ENCODE measurements at places on chromosomes 13 and 19. TPM values are rescaled to one million over a fixed set of nuclear protein-coding genes. Genes with fewer than 3 reads are reported as not detected.

Gene KANK3
- total RNA-seq = 13.3 TPM

Gene ZNF554
- total RNA-seq = 6.5 TPM

Gene APOC1
- total RNA-seq = 10.0 TPM

Gene NFKBIB
- 20.6 TPM for total RNA-seq

Gene SEMA6B
- 8.9 TPM for total RNA-seq

Gene C5AR1
- 6.3 TPM for total RNA-seq

Gene TYROBP
- 52.6 TPM for total RNA-seq

Gene IGFL3
- not detected for total RNA-seq

Gene SLC25A42
- 13.4 TPM for total RNA-seq

Gene IGLON5
- total RNA-seq = not detected

Gene ZNF20
- total RNA-seq = 2.0 TPM

Gene NFIC
- total RNA-seq = 199 TPM

Gene DCLK1
- total RNA-seq = 19.8 TPM

DNA sequence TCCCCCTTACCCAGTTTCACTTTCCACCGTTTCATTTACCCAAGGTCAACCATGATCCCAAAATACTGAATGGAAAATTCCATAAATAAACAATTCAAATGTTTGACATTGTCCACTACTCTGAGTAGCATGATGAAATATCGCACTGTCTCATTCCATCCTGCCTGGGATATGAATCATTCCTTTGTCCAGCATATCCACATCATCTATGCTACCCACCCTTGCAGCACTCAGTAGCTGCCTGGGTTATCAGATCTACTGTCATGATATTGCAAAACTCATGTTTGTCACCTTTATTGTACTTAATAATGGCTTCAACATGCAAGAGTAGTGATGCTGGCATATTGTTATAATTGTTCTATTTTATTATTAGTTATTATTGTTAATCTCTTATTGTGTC lies 263.9 kb upstream of the NBEA start:
- no peak for DNase-seq

DNA sequence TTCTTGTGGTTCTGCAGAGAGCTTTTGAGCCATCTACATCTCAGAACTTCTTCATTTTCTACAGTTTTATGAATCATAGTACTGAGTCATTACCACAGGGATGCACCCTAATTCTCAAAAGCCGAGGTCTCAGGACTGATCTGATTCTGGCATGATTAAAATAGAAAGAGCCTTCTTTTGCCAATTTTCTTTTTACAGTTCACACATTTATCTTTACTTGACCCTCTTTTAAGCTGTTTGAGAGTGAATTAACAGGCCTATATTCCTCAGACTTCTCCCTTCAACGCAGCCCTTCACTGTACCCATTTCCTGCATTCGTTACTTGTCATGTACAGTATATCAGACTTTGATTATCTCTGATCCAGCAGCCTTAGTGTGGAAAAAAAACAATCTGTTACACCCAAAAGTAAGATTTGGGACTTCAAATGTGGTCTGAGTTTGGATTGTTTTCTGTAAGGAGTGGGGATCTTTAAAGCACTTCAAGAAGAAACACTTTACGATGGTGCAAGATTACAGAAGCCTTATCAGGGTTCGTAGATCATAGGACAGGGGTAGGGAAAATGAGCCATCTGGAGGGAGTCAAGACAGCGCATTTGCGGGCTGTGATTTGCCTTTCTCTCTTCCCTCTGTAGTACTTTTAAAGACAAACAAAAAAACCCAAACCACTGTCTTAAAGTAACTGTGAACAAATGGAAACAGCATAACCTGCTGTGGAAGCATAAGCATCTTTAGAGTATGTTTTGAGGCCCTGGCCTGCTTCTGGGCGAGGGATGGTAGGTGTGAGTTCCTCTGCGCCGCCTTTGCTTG lies 15.3 kb upstream of the GPR183 start:
- DNase-seq = no peak

DNA sequence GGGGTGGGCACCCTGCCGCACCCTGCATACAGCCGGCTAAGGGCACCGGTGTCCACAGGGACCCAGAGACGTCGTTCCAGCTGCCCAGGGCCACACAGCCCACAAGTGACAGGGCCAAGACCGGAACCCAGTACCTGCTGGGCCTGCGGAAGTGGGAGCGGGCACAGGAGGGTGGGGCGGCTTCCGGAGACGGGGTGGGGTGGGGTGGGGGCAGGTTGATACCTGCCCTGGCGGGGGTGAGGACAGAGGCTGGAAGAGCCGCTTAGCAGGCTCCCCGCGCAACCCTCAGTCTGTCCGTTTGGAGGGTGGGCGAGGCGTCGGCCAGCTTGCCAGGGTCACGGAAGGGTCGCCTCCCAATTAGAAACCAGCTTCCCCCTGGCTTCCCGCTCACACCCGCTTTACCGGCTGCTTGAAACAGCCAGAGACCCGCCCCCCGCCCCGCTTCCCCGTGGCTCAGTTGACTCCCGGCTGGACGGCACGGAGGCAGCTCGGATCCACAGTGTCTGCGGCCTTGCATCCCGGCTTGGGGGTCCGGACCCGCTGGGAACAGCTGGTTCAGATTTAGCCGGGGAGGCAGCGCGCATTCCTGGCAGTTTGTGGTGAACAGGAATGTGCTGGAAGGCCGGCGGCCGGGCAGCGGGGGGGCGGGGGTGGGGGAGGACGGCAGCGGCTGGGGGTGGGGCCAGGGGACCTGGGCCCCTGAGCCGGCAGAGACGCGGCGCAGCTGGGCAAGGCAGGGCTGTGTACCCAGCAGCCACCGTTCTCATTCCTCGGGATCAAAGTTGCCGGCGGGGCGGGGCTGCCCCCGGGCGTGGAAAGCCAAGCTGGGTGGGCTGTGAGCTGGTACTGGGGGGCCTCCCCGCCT lies 1.9 kb downstream of the CNN2 start:
- peak; percentile 88 for DNase-seq

GRCh38 chr13:104683789-104684188 lies 1617.6 kb upstream of the SLC10A2 start:
- DNase-seq = no peak

DNA sequence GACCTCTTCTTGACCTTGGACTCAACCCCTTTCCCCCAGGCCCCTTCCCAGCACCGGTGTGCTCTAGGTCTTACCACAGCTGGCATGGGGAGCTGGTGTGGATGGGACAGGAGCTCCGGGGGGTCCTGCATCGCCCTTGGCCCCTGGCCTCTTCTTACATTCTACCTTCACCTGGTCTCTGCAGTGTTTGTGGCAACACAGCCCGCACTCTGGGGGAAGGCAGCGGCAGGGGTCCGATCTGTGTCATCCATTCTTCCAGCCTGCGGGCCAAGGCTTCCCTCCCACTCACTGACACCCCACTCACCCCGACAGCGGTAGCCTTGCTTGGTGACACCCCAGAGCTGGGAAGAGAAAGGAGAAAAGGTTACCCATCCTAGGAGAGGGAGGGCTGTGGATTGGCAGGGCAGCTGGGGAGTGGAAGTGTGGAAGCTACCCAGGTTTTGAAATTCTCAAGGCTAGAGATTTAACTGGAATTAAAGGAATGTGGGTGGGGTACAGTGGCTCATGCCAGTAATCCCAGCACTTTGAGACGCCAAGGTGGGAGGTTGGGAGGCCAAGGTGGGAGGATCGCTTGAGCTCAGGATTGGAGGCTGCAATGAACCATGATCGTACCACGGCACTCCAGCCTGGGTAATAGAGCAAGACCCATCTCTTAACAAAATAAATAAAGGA lies 8.3 kb downstream of the FAM98C start:
- DNase-seq = no peak

GRCh38 chr13:27765650-27766049 lies 26.6 kb upstream of the GSX1 start:
- no peak for DNase-seq

DNA sequence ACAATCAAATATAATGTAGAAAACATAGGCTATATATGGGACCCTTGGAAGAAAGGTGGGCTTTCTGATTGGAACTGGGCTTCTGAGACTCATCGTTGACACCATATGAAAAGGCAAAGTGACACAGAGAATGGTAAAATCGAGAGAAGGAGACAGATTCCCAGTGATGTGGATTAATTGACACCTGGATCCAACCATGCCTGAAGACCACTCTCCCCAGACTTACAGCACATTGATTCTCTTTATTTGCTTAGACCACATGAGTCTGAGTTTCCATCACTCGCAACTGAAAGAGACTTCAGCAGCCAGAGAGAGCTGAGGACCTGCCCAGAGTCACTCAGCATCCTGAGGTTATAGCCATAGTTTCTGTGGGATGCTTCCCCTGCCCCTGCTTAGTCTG lies 6.0 kb downstream of the CYP4F11 start:
- no peak for DNase-seq

- DNase-seq = no peak
Measured at GRCh38 chr19:17671906-17672305, 16.2 kb downstream of the UNC13A start.

DNA sequence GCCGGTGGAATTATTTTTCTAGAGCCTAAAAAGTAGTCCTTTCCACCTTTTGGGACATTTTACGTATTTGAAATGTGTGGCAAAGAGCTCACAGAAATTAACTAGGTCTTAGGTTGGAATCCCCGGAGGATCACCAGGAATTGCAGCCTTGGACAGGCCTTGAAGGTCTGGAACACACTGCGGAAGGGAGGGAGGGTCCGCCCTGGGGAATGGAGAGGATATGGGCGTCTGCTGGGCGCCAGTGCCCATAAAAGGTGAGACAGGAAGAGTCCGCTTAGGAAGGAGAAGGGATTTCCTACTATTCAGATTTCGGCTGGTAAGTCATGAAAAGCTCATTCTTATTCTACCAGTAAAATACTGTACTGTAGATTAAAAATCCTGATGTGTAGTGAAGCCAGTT lies 111.9 kb downstream of the COL4A2 start:
- DNase-seq = peak; percentile 74

DNA sequence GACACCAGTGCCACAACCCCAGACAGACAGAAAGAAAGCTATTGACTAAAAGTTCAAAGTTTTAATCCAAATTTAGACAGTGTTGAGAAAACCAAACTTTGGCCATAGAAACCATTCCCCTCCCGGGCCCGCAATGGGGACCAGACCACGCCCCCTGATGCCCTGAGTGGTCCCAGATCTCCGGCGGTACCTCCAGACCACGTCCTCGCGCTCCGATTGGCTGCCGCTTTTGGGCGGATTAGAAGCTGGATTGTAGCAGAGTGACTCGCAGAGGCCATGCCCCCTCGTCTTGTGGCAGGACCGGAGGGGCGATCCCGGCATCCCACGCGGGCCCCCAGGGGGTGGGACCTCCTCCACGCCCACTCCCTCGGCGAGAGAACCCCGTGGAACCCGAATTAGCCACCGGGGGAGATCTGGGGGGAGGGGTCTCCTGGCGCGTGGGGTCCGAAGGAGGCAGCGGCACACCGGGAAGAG lies 797 bp upstream of the HSD17B14 start:
- DNase-seq = peak; percentile 92

DNA sequence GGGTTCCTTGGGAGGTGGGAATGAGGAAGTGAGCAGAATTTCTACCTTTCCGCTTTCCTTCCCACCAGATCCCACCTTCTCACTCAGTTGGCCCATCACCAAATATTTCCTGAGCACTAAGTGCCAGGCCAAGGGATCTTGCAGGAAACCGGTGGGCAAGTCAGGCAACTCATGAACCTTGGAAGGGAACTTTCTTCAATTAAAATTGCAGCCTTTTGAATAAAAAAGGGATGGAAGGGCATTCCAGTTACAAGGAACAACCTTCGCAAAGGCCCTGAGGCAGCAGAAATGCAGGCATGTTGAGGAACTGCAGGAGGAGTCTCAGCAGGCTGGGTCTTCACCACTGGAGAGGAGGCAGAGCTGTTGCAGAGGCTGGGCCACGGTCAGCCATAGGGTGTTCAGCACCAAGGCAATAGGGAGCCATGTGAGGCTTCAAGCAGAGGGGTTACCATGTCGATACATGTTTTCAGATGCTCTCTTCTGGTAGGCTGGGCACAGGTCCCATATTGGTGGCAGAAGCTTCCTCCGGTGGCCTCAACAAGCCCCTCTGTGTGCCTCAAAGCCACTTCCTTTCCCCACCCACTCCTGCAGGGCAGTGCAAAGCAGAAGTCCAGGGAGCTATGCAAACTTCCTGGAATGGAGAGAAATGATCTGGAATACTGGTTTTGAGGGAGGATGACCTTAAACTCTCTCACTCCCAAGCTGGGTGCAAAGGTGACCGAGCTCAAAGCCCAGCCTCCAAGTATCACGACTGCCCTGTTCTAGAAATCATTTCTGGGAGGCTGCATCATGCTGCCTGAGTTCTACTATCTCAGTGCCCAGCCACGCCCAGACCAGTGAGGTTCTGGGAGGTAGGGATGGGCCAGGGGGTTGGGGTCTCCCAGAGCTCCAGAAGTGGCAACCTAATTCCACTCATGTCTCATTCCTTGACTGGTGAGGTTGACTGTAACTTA lies at the start of gene FUT6:
Gene FUT6, minus strand, starts transcription at position 638 of the 953 bp plus-strand sequence. CDS start 7,135 bp downstream, outside the sequence.
- no peak for DNase-seq

GRCh38 chr13:91323349-91323748 lies 24.1 kb upstream of the MIR17HG start:
- no peak for DNase-seq

- peak; percentile 92 for DNase-seq
Measured at GRCh38 chr19:50358483-50359327, 6.7 kb downstream of the NAPSA start.

DNA sequence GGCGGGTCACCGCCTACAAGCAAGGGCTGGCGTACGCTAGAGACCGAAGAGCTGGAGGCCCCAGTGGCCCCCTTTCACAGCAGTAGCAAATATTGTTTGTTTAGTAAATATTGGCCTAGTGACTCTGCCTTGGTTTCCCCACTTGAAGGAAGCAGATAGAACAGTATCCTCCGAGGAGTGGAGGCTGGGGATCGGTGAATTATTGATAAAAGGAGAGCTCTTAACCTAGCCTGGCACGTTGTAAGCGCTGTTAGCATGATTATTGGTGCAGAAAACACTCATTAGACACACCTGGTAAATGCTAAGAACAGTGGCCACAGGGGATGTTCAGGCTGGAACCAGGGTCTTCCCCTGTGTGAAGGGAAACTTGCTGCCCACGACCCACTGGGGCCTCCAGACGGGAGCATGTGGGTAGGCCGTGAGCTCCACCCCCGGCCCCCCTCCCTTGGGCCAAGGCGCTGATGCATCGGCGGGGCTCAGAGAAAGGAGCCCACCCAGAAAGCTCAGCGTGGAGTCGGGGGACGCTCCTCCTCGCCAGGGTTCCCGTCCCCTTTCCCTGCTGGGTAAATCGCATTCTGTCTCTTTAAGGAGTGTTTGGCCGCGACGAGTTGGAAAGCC lies 2.3 kb downstream of the IER2 start:
- no peak for DNase-seq

DNA sequence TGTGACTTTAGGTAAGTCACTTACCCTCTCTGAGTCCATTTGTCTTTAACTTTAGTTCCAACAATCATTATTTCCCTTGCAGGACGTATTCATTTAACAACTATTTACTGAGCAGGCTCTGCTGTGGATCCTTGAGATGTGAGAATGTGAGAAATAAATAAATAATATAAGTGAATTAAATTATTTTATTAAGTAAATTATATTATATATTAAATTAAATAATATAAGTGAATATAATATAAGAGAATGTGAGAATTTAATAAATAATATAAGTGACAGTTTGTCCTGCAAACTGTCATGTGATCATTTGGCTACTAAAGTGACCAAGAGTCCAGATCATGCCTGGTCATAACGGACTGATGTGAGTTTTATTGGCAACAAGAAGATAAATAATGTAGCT lies 598 bp downstream of the OR2Z1 start:
- DNase-seq = no peak

GRCh38 chr13:73873940-73874830 lies 260.0 kb downstream of the KLF12 start:
- no peak for DNase-seq

- DNase-seq = no peak
Measured at GRCh38 chr13:49356223-49356622, 87.6 kb downstream of the CAB39L start.

- DNase-seq = no peak
Measured at GRCh38 chr19:19444681-19445155, 39.2 kb downstream of the GATAD2A start.

- peak; percentile 63 for DNase-seq
Measured at GRCh38 chr19:566403-566802, 6.0 kb upstream of the BSG start.
